ENCODE measurements at places on chromosomes 7 and 10.

DNA sequence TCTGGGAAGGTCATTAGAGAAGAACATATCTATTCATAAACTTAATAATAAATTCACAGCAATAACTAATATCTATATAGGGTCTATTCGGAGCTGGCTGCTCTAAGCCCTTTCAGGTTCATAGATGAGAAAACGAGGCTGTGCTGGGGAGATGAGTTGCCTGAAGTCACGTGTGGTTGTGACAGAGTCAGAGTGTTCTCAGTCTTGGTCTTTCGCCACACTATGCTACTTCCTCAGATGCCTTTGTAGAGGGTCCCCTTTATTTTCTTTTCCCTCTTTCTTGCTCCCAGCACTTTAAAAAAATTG lies 43.7 kb upstream of the FAM180A start:
- DNase-seq: no peak

DNA sequence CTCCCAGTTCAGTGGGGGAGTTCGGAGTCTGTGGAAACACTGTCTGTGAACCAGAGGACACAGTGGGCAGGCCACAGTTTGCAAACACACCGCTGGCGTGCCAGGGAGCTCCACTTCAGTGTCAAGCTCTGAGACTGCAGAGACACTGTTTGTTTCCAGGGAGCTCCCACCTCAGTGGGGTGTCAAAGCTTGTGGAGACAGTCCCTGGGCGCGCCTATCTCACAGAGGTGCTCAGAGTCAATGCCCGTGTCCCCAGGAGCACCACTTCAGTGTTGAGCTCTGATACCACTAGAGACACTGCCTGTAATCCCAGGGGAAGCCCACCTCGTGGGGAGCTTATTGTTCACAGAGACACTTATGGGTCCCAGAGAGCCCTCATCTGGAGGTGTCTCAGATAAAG lies 4.3 kb downstream of the MYO1G start:
- DNase-seq: no peak

DNA sequence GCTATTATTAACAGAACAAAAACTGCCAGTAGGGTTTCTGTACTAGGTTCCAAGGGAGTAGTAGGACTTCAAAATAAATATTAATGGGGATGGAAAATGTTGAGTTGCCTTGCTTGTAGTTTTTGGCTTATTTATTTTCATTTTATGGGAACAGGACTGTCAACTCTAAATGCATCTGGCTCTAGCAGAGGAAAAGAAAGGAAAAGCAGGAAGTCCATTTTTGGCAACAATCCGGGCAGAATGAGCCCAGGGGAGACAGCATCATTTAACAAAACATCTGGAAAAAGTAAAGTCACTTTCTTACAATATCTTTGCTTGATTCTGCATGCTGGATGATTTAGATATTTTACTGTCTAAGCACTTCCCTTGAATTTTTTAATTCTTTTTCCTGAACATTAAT lies 69.4 kb downstream of the NOC3L start:
- DNase-seq: no peak

DNA sequence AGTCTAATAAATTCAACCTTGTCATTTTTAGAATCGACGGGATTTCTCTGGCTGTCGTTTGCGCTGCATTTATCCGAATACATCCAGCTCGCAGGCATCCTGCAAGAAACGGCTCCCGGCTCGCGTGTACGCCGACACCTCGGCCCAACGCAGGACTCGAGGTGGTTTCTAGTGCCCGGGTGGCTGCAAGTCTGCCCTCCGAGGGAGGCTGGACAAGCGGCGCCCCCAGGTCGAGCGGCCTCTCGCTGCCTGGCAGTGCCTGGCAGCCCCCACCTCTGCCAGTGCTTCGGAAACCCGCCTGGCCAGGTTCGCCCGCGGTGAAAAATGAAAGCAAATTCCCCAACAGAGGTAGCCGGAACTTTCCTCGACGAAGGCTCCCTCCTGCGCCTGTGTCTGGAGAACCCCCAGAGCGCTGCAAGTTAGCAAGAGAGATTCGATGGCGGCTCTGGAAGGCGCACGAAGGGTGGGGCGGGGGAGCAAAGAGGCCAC lies 5.7 kb upstream of the ZNF503 start:
- DNase-seq: no peak

- no peak for DNase-seq
Observed at GRCh38 chr10:119025336-119025735, 4.2 kb upstream of the NANOS1 start.

DNA sequence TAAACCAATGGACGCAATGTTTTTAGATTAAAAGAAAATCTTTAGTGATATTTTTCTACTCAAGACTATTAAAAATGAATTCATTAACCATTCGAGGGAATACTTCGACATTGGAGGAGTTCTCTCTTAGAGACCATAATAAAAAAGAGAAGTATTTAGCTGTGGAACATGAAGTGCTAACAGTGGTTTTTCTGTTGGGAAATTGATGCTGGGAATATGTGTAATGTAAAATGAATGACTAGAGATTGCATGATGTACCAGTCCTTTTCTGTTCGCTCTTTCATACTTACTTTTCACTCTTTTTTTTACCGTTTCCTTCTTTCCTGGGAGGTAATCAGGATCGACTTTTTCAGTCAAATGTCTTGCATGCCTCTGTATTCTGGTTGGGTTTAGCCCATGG lies 41.3 kb downstream of the ST7 start:
- DNase-seq: no peak

Data from NT2/D1 (cell line).